Activated CD4-positive, alpha-beta T cell treated with anti-CD3 and anti-CD28 coated beads, Interleukin-2, amount 50 U/mL, for 24 hours (primary cell): ENCODE measurements at places on chromosomes 3 and 15.

- DNase-seq, result no peak
These were observed 1.6 kb downstream of the KY start for GRCh38 chr3:134649106-134649705.

DNA sequence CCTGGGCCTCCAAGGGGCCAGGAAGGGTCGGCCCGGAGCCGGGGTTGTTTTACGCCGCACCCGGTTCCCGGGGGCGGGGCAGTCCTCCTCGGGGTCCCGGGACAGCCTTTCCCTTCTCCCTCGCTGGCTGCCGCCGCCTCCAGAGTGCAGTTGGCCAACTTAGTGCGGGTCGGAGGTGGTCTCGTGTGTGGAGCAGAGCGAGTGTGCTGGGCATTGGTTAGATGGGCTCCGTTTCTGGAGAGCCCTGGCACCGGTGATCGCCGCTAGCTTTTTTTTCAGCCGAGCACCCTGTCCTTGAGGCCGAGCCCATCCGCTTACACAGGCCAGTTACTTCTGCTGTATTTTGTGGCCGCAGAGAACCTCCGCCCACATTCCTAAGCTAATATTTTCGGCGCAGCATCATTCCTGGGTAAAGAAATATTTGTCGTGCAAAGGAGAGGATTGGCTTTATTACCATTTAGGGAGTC is 585 bp downstream of the KIF23 start:
- no peak for DNase-seq

GRCh38 chr3:133996251-133996661 is 33.5 kb downstream of the SLCO2A1 start:
- DNase-seq, result no peak

GRCh38 chr15:65796610-65797078 is 4.6 kb upstream of the DENND4A start:
- no peak for DNase-seq

- no peak for DNase-seq
These were observed 455.3 kb upstream of the ALCAM start for GRCh38 chr3:104911376-104911775.

DNA sequence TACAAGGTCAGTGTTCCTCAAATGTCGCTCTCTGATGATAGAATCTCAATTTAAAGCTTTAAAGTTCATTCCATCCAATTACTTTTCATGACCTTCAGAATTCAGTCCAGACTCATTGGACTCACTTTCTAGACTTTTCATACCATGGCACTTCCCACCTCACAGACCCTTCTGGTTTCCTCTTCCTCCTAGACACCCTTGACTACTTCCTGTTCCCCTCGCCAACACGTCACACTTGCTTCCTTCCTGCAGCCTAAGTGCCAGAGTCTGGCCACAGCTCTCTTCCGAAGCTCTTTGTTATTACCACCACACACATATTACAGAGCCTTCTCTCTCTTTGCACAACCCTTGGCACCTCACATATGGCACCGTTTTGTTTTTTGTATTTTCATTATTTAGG is 59.1 kb upstream of the UMPS start:
- no peak for DNase-seq
